ENCODE measurements at places on chromosomes 7 and 10.

GRCh38 chr7:110347081-110347480 is 743.8 kb upstream of the LRRN3 start:
- peak; percentile 12 for DNase-seq

GRCh38 chr10:63491588-63492316 is 26.0 kb upstream of the JMJD1C start:
- peak; percentile 90 for DNase-seq

DNA sequence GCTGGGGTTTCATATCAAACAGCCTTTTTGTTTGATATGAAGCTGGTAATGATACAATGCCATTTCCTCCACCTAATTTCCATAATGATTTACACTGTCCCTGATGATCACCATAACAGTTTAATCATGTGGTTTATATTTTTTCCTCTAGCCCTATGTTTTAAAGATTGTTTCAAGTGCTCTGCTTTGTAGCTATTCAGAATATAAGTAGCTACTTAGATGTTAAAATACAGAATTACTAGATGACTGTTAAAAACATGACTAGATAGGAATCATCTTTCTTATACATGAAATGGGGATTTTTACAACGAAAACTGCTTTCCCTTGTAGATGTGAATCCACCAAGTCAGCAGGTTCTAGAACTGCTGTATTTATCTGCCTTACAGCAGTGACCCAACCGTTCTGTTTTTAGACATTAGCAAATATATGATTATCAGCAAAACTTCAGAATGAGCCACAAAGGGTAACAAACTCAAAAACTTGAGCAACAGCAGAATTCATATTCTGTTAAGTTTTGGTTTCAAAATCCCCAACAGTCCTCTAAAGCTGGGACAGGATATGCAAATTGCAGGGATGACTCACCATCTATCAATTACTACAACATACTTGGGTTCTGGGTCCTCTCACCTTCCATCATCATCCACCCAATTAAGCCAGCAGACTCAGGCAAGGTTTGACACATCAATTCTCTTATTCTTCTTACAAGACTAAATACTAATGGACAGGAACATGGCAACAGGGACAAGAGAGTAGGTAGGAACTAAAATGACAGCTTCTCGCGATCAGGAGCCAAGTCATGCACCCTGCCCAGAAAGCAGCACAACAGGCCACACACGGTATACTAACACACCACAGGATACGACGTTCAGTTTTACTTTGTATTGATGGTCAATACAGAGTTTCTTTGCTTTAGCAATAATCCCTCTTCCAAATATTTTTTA is 83.9 kb downstream of the PIP4K2A start:
- peak; percentile 74 for DNase-seq

GRCh38 chr7:99379043-99379577 is 4.6 kb downstream of the ARPC1B start:
- DNase-seq = peak; percentile 96

DNA sequence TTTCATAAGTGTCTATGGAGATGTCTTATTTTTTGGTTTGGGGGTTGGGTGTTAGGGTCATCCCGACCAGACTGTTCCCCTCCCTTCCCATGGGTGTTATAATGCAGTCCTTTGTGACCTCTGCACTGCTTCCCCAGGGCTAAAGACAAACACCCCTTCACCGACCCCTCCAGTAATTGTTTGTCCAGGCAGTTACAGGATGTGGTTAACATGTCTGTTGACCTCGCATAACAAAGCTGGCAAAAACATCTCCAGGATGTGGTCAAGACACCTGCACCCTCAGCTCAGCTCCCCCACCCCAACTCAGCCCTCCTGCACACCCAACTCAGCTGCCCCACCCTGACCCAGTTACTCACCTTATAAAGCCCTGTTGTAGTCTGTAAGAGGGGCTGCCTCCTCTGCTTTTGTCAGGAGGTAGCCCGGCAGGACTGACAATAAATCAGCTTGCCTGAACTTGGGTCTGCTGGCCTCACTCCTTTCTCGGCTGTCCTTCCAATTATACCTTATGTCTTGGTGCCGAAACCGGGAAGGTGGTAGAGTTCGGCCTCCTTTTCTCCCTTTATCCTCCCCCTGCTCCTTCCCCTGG is 102.2 kb downstream of the ZNF92 start:
- DNase-seq = peak; percentile 69

- DNase-seq = no peak
Measured at GRCh38 chr7:115146148-115146547, 224.3 kb downstream of the MDFIC start.

DNA sequence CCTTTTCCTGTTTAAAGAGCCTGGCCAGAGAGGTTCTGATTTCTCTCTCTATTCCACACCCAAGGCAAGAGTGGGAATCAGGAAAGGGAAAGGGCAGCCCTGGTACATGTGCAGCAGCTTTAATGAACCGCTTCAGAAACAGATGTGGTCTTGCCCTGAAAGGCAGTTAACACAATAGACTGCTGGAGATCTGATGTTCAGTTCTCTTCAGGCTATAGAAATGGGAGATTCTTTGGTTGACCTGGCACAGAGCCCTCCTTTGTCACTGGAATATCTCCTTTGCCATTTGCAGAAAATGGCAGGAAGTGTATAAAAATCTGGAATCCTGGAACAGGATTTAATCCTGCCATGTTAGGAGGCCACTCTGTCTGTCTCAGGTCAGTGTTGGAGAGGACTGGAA is 36.3 kb upstream of the EXOC6 start:
- DNase-seq = no peak

- no peak for DNase-seq
Measured at GRCh38 chr10:3654496-3654895, 130.5 kb downstream of the KLF6 start.

GRCh38 chr7:110664803-110665202 is 426.1 kb upstream of the LRRN3 start:
- no peak for DNase-seq

- no peak for DNase-seq
Measured at GRCh38 chr7:92567460-92567859, 22.7 kb downstream of the FAM133B start.

DNA sequence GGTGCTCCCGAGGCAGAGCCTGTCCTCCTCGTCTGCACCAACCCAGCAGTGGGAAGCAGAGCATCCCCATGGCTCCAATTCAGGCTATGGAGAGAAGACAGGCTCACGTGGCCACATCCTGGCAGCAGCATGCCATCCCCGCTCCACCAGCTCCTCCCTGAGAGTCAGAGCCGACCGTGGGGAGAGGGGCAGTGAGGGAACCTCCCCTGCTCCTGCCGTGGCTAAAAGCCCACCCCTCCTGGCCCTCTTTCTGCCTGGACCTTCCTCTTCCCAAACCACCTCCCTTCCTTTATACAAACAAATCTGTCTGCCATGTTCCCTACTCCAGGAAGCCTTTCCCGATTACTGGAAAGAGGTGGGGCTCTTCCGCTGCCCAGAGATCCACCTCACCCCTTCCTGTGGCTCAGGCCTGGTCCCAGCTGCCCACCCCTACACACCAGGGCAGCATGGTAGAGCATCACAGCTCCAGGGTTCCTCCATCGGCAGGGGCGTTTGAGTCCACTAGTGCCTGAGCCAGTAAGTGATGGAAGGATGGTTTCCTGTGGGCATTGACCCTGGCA is 10.8 kb upstream of the AQP1 start:
- no peak for DNase-seq

DNA sequence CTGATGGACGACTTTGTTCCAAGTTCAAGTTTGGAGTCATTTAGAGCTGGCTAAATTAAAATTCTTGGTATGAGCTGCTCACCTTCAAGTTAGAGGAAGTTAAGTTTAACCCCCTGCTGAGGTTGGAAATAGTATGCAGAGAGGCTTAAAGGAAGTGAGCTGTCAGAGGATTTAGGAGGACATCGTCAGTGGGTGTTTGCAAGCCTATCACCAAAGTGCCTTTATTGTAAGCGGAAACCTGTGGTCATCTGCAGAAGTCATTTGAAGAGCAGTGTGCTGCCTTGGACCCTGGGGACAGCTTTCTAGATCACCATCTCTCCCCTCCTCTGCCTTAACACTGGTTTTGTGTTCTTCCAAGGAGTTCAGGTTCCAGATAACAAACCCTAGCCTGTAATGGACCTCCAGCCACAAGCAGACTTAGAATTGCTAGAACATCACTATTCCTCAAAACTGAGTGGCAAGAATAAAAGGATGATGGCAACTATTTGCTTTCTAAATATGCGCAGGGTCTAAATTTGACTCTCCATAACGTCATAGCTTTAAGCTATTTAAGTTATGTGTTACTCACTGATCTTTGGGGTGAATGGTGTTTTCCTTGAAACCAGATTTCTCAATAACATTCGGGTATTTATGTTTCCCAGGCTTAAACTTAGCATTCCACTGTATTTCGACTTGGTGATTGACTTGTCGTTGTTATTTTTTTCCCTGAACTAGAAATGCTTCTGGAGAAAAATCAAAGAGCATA is 93.4 kb downstream of the SLC39A12 start:
- DNase-seq = peak; percentile 97

- DNase-seq = peak; percentile 65
Measured at GRCh38 chr7:142438235-142438922, 180.5 kb upstream of the PRSS58 start.

GRCh38 chr7:140231771-140232491 is 55.1 kb upstream of the KDM7A start:
- no peak for DNase-seq

GRCh38 chr7:155521007-155521742 is 25.2 kb downstream of the CNPY1 start:
- no peak for DNase-seq

DNA sequence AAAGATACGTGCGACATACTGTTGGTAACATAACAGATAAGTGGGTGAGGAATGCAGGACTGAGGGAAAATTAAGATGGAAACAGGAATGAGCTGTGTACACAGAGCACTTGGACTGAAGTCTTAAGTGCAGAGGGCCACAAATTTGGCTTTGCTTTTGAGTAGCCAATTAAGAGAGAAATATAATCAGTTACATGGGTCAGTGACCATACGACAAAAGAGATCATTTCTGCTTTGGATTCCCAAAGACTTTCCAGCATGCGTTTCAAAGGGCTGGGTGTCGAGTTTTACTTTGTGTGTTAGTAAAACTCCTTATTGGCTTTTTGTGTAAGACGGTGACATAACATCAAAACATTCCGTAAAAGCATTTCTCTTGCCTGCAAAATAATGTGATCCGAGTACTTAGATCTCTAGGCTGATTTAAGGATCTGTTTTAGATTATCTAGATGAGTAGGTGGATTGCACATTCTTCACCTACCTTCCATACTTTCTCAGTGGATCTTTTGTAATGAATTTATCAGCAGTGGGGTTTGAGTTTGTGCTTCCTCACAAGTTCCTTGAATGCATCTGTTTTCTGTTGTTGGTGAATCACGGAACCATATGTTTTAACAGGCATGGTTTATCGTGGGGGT is 7.5 kb downstream of the RABGEF1 start:
- DNase-seq = peak; percentile 45

GRCh38 chr7:140326116-140326928 is 72.0 kb downstream of the SLC37A3 start:
- DNase-seq = peak; percentile 71
